ENCODE measurements at places on chromosomes 13 and 19.

DNA sequence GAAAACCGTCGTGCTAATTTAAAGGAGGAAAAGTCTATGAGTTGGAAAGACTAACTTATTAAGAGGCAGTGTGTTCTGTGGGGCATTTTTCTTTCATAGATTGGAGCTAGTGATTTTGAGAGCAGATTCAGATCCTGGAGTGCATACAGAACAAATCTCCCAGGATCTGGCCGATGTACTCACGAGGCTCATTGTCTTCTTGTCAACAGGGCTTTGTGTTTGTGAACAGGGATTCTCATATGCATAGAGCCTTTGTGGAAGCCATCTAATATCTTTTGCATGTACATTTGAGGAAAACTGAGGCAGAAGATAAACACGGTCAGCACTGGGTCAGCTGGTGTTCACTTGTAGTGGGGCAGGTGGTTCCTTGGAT, 482.9 kb upstream of the TSHZ3 start:
- DNase-seq, result no peak

DNA sequence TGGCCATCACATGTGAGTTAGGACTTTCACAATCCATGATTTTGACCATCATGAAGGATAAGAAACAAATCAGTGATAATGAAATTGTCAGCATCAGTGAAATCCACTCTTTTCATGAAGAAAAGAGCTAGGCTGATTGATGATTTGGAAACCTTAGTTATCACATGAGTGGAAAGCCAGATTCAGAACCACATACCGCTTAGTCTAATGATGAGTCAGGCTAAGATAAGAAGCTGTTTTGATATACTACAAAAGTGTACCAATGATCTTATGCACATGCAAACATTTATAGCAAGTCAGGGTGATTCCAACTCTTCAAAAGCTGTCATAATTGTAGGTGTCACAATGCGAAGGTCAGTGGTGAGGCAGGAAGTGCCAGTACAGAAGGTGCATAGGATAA, 519.3 kb downstream of the GPC6 start:
- DNase-seq, result no peak

DNA sequence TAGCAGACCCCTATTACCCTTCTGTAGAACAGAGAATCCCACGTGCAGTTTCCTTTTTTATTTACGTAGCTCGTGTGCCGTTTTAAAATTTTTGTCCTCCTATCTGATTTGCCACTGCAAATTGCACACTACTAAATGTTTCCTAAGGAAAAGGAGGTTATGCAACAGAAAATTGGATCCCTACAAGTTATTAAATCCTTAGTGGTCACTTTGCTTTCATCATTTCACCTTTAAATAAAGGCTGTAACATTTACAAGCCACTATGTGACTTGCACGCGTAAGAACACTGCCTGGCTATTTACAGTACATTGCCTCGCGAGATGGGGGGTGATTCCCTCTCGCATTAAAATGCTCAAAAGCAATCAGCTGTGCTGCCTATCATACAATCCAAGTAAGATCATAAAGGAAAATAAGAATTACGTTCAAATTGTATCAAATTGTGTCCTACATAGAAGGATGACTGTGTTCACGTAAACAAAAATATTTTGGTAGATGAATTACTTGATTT, 525.6 kb downstream of the SUCLA2 start:
- no peak for DNase-seq

GRCh38 chr13:97979051-97979450, 25.6 kb downstream of the IPO5 start:
- DNase-seq, result no peak

- DNase-seq, result no peak
Observed at GRCh38 chr13:112985803-112986408, 16.9 kb downstream of the MCF2L start.

- peak; percentile 8 for DNase-seq
Observed at GRCh38 chr13:109680288-109680687, 106.1 kb downstream of the IRS2 start.

- DNase-seq, result no peak
Observed at GRCh38 chr13:23865026-23865425, 24.2 kb downstream of the MIPEP start.

DNA sequence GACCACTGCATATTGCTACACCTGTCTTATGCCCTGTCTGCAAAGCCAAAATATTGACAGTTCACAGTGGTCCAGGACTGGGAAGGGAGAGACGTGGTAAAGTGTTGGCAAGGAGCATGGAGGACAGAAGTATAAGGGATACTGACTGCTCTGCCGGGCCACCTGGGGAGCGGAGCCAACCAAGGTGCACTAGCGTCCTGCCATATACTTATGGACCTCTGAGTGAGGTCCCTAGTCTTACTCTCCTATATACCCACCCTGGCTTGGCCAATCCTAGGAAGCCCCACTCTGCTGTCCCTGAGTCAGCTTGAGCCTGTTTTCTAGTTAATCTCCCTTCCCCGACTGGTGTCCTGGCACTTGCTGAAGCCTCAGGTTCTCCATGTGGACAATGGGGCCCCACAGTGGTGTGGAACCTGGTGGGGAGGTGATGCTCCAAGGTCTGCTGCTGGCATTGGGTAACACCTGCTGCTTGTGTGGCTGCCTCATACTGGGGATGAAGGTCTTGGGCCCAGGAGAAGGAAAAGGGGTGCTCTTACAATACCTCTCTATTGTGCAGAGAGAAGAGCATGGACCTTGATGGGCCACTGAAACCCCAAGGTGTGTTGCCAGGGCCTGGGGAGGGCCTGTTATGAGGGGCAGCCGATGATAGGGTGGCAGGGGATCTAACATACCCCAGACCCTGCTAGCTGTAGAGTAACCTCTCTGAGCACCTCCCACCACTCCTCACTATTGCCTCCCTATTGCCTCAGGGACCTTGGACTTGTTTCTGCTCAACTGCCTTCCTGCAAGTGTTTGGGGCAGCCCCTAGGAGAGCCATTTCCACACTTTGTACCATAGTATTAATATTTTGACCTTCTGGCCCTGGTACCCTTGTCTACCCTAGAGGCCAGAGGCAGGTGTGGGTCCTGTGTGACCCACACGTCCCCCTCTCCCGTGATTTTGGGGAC, 6.7 kb upstream of the TRIM28 start:
- DNase-seq, result no peak

DNA sequence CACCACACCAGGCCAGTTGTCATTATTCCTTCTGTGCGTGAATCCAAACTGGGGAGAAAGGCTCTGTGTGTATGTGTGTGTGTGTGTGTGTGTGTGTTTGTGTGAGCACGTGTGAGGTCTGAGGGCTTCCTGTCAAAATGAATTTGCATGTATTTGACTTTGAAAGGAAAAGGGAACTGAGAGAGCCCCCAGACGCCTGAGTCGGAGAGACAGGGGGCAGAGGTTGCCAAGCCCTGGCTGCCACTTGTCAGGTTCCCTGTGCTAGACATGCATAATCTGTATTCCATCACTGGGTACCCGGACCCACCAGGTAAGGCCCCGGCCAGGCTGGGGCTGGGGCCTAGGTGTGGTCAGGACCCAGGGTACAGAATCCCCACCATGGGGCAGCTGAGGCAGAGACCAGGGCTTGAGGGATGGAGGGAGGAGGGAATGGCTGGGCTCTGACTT, at the start of gene CLEC17A:
TSS of gene CLEC17A (plus strand) at position 191 of the 447 bp plus-strand sequence. CDS start at position 268, 77 bp downstream.
- DNase-seq, result no peak

GRCh38 chr13:100503622-100504021, 85.0 kb downstream of the GGACT start:
- DNase-seq, result no peak

- no peak for DNase-seq
Observed at GRCh38 chr19:9819596-9819909, 674 bp upstream of the FBXL12 start.

- no peak for DNase-seq
Observed at GRCh38 chr13:93771782-93772181, 545.2 kb downstream of the GPC6 start.

- DNase-seq, result no peak
Observed at GRCh38 chr13:94384231-94384905, 95.1 kb downstream of the DCT start.

DNA sequence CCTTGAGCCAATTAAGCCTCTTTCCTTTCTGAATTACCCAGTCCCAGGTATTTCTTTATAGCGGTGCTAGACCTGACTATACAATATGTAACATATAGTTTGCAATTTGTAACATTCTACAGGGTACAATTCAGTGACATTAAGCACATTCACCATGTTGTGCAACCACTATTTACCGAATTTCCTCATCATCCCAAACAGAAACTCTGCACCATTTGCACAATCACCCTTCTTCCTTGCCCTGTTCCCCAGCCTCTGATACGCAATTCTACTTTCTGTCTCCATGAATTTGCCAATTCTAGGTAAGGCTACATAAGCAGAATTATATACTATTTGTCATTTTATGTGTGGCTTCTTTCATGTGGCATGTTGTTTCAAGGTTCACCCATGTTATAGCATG, 13.7 kb upstream of the SIGLEC10 start:
- DNase-seq, result no peak

GRCh38 chr19:14320253-14320652, 61.0 kb upstream of the ADGRE5 start:
- DNase-seq, result no peak

DNA sequence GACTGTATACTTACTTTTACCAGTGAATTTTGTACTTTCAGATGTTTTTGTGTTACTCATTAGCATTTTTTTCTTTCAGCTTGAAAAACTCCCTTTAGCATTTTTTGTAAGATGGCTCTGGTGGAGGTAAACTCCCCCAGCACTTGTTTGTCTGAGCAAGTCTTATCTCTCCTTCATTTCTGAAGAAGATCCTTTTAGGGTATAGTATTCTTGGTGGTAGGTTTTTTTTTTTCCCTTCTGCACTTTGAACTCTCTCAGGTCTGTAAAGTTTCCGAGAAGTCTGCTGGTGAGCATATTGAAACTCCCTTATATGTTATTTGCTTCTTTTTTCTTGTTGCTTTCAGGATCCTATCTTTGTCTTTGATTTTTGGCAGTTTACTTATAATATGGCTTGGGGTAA, 35.1 kb downstream of the IGFL3 start:
- no peak for DNase-seq

GRCh38 chr19:48085904-48086864, 24.4 kb downstream of the PLA2G4C start:
- DNase-seq, result no peak

GRCh38 chr19:42345191-42345812, 19.9 kb downstream of the MEGF8 start:
- no peak for DNase-seq

DNA sequence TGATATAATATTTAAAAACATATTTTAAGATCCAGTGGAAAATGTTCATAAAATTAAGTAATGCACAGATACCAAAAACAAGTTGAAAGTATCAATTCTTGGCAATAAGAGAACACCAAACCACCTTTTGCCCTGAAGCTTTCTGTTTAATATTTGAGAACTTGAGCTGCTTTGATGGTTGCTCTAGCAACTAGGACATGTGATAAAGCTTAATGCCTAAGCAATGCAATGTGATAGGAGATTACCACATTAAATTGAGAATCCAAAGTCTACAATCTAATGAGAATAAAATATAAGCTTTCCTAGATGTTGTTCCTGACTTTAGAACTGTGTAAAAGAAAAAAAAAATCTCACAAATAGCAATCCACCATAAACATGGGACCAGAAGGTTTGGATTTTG, 1367.5 kb upstream of the PCDH9 start:
- DNase-seq, result no peak

- DNase-seq, result no peak
Observed at GRCh38 chr19:2080336-2080988, 15.7 kb downstream of the MOB3A start.

GRCh38 chr19:374183-374885, 29.7 kb upstream of the MIER2 start:
- DNase-seq, result no peak

GRCh38 chr19:13633109-13633508, 126.8 kb upstream of the CACNA1A start:
- no peak for DNase-seq

- no peak for DNase-seq
Observed at GRCh38 chr19:29810504-29810871, 1.3 kb upstream of the CCNE1 start.

- DNase-seq, result no peak
Observed at GRCh38 chr13:75299913-75300862, 181.8 kb downstream of the TBC1D4 start.

Measured in ecto neural progenitor cell (in vitro differentiated cells).